T-helper 1 cell (primary cell): ENCODE measurements at places on chromosomes 6 and 20.

GRCh38 chr6:36822506-36823269 is 16.6 kb downstream of the CPNE5 start:
- no peak for DNase-seq

DNA sequence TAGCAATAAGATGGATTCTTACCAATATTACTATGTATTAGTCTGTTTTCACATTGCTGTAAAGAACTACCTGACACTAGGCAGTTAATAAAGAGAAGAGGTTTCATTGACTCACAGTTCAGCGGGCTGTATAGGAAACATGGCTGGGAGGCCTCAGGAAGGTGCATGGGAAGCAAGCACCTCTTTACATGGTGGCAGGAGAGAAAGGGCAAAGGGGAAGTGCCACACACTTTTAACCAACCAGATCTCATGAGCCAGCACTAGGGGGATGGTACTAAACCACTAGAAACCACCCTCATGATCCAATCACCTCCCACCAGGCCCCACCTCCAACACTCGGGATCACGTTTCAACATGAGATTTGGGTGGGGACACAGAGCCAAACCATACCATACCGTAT is 40.7 kb upstream of the CCDC167 start:
- DNase-seq = no peak

- DNase-seq = no peak
Observed at GRCh38 chr6:151073146-151073545, 166.6 kb upstream of the AKAP12 start.

GRCh38 chr6:146856296-146856695 is 257.5 kb downstream of the ADGB start:
- no peak for DNase-seq

- no peak for DNase-seq
Observed at GRCh38 chr20:22752324-22752723, 168.0 kb upstream of the FOXA2 start.

- DNase-seq = no peak
Observed at GRCh38 chr6:128696691-128697689, 176.6 kb upstream of the PTPRK start.
